HCEC 1CT (cell line): ENCODE measurements at places on chromosomes 5 and 9.
A peak's percentile ranks its signal among the peaks of the same experiment; 100 is the strongest.

- DNase-seq, result peak; percentile 15
These were observed 26.3 kb downstream of the SPZ1 start for GRCh38 chr5:80346055-80346454.

- no peak for DNase-seq
These were observed 6.0 kb downstream of the DMRT1 start for GRCh38 chr9:847505-847904.

GRCh38 chr5:139901251-139901575, 105.6 kb downstream of the PSD2 start:
- no peak for DNase-seq

DNA sequence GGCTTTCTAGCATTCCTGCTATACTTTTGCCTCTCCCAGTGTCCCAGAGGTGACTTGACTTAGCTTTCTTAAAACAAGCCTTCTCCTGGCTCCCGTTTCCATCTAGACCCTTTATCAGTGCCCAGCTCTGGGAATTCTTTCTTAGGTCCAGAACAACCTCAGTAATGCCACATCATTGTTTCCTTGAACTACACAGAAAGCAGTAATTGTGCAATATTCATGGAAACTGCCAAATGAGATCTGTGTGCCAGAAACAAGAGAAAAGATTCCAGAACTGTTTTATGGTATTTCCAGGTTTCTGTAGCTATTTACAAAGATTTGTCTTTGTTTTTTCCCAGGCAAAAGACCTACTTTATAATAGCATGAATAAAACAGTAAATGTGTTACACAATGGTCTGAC, 391.3 kb downstream of the SLCO4C1 start:
- no peak for DNase-seq

DNA sequence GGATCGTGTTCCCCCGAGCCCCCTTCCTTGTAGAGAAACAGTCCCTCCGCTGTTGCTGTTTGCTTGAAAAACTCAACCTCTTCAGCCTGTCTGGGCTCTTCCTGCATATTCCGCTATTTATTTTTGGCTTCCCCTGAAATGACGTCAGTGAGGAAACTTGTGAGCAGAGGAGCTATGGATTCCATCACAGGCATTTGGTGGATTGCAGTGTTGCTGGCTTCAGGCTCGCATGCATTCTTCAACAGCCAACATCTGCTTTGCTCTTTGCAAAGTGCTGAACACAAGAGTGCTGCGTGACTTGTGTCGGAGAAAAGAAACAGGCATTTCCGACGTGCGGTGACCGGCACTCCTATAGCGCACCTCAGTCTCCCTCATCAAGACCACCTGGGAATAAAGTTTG, 232.7 kb downstream of the RFK start:
- peak; percentile 17 for DNase-seq
